ENCODE measurements at places on chromosomes 2 and 18.

GRCh38 chr2:74497777-74498499 is 1.5 kb downstream of the LBX2 start:
- no peak for DNase-seq

DNA sequence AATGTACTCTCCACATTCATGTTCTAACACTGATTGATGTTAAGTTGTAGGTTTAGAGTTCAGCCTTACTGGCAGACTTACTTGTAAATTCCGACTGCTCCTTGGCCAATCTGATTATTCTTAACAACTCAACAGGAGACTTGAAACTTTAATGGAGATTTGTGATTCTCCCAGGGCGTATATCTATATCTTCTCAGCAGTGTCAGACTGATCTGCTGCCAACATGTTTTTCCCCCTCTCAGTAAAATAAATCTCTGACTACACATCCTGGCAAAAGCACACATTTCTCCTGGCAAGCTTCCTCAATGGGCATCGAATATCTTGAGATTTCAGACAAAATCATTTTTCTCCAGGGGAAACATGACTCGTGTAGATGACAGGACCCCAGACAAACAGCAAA is 1041.2 kb downstream of the DPP10 start:
- DNase-seq = no peak

DNA sequence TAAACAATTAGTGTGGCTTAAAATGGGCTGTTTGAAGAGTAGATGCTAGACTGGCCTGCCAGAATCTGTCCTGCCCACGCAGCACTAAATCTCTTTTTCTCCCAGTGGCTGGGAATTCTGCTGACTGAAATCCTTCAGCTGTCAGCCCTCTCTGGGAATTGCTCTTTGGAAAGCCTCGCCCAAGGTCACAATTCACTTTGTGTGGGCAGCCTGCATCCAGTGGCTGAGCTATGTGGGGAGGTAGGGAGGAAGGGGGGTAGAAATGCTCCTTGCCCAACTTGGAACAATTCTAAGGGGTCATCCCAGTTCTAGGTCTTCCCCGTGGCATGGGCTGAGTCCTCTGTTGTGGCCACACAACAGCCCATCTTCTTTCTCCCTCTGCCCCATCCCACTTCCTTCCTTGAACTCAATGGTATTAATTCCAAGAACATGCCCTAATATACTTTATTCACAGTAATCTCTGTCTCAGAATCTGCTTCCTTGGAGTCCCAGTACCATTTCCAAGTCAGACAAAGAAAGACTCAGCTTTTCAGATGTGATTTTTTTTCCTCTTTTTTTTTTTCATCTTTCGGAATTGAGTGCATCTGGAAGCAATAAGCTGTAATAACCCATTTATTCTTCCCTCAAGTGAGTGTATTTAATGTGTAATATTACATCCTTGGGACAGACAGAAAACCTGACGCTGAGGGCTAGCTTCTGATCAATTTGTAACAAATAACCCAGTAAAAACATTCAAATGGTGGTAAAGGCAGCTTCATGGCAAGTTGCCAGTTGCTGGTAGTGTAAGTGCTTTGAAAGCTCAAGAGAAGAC is 189.4 kb downstream of the GPD2 start:
- DNase-seq = no peak

DNA sequence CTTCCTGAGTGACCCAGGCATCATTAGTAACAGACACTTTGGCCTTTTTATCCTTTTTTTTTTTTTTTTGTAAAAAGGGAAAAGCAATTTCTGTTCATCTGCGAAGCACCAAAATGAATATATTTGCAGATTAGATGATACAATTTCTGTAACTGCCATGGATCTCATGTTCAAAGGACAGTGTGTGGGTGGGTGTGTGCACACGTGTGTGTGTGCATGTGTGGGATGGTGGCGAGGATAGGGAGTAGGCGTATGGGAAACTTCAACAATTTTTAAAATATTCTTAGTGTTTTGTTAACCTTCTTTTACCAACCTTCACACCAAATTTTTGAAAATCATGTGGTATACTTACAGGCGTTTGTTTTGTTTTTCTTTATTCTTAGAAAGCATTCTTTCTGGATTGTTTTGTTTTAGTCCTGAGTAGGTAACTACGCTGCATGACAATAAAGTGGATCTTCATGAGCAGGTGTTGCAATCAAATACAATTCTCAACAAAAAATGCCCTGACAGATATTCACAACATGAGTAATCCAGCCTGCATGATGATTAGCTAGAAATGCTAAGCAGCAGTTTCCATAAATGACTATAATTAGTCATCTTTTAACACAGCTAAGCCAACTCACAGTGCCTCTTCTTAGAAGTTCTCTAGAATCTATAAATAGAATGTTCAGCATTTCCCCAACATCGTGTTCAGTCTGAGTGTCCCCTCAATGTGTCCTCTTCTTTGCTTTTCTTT is 53.5 kb upstream of the RMDN2 start:
- DNase-seq = no peak
